ENCODE measurements at places on chromosomes 1 and 21. TPM values are rescaled to one million over a fixed set of nuclear protein-coding genes. Genes with fewer than 3 reads are reported as not detected.

The STMN1 gene
- 271 TPM for total RNA-seq

The UBIAD1 gene
- 31.6 TPM for total RNA-seq

The SPRR2D gene
- total RNA-seq, result not detected

The SLC30A10 gene
- 0.47 TPM for total RNA-seq

The MRPS6 gene
- 103 TPM for total RNA-seq
